K562 (cell line): ENCODE measurements at places on chromosomes 6 and 20.

DNA sequence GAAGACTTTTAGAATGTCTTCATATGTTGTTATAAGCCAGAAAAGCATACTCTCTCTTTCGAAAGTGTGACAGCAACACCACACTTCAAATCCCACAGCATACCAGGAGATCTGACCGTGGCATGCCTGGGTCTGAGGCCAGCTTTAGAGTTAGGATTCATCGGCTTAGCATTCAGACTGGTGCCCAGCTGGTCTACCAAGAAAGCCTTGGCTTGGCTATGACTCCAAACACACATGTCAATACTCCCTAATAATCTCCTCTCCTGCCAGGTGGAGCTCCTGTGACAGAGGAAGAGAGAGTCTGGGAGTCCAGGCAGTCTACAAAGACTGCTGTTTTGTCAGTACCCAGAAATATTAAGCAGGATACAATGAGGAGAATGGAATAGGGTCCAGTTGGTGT, 77.1 kb upstream of the MAN1A1 start:
- no peak for DNase-seq

DNA sequence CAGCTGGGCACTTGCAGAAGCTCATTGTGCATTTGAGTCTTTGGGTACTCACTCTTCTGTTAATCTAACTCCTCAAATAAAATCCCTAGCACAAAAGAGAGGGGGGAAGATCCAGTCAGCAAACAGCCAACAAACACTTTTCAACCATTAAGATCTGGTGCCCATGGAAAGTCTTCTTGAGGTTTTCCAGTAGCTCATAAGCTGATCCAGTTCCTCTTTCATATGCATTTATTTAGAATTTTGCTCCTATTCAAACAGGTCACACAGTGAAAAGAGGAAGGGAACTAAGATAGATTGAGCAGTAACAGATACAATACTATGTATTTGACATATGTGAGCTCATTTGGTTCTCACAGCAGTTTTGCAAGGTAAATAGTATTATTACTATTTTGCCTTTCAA, 38.6 kb downstream of the HLA-DPB1 start:
- no peak for DNase-seq

GRCh38 chr20:23180451-23180921, 94.4 kb upstream of the CD93 start:
- DNase-seq = peak; percentile 16

DNA sequence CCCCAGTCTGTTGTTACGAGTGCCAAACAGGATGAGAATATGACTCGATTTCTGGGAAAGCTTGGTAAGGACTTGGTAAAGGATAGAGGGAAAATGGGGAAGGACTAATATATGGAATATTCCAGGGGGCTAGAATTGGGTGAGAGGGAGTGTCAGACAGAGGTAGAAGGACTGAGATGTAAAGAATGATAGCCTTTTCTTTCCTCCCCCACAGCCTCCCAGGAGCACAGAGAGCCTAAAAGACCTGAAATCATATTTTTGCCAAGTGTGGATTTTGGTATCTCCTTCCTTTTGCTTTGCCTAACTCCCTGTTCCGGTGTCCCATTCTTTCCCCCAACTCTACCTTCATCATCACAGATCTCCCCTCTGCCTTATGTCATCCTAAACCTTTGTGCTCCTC, 3.1 kb downstream of the MSH5 start:
- DNase-seq = no peak

- DNase-seq = no peak
These were observed 98.0 kb upstream of the SLC24A3 start for GRCh38 chr20:19114410-19114809.
